Inflammatory macrophage (primary cell): ENCODE measurements at places on chromosomes 6 and 20.
A peak's percentile ranks its signal among the peaks of the same experiment; 100 is the strongest.

GRCh38 chr20:848193-848592 lies 14.7 kb downstream of the FAM110A start:
- no peak for DNase-seq

DNA sequence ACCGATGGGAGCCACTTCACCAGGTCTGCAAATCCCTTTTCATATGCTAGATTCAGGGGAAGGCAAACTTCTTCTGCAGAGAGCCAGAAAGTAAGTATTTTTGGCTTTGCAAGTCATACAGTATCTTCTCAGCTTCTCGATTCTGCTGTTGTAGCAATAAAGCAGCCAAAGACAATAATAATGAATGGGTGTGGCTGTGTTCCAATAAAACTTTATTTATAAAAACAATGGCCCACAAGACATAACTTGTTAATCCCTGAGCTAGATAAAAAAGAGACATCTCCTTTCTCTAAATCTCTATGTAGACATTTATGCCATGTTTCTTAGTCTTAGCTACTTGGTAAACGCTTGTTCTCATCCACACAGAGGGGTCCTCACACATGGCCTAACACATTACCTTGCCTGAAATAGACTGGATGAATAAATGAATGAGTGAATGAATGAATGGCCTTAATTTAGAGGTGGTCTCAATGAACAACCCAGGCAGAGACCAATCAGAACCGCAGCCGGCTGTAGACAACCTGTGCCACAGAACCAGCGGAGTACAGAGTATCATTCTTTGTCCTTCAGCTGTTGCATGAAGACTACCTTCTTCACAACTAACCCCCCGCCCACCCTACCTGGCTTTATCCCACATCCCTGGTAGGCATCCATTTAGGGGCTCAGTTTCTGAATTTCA lies 13.5 kb upstream of the PREX1 start:
- no peak for DNase-seq

DNA sequence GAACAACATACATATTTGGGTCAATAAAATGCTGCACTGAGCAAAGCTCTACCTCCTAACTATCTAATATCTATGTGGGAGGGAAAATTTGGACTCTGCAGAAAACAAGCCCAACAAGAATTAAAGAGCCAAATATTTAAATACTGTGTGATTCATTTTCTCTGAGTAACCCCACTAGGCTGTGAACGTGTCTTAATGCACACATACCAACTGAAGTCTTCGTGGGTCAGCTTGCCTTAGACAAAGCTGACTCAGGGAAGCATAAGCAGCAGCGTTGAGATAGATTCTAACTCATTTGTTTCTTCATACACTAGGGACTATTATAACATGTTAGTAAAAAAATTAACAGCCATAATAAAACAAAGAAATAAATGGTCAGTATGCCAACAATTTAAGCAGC lies 114.3 kb downstream of the GJA1 start:
- no peak for DNase-seq

- peak; percentile 47 for DNase-seq
Measured at GRCh38 chr20:49887251-49888211, 27.8 kb downstream of the SPATA2 start.

- no peak for DNase-seq
Measured at GRCh38 chr6:81148751-81149150, 603.7 kb downstream of the TENT5A start.

- DNase-seq = no peak
Measured at GRCh38 chr6:53846250-53846649, 51.4 kb downstream of the LRRC1 start.

- no peak for DNase-seq
Measured at GRCh38 chr20:19122395-19122794, 90.0 kb upstream of the SLC24A3 start.

- DNase-seq = no peak
Measured at GRCh38 chr6:42440778-42441696, 10.7 kb downstream of the TRERF1 start.

- DNase-seq = no peak
Measured at GRCh38 chr6:16789329-16790038, 28.2 kb upstream of the ATXN1 start.

- no peak for DNase-seq
Measured at GRCh38 chr6:36115412-36115811, 14.9 kb upstream of the MAPK13 start.

GRCh38 chr6:77987035-77987384 lies 334.2 kb downstream of the MEI4 start:
- no peak for DNase-seq

DNA sequence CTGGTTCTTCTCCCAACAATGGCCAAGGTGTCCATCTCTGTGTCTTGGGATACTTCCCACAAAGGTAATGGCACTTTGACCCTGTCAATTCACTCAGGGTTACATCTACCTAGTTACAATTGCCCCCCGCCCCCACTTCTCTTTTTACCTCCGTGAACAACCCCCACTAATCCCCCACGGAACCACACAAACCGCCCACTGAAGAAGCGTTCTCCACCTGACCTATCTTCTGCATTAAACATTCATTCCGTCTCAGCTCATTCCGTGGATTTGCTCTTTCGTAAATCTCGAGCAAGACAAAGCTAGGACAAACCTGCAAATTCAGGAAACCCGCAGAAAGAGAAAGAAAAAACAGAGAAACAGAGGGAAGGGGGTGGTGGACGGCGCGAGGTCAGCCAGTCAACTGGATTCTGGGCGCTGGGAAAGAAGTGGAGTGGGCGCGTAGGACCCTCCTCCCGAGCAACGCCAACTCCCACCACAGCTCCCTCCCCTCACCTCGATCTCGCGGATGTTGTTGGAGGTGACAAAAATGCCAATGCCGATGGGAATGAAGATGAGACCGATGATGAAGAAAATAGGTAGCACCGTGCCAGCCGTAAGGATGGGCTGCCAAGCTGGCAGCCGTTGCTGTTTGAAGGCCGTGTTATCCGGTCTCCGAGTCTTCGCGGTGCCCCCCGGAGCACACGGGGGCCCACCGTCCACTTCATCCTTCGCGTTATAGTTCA lies 523 bp downstream of the TMEM30A start:
- DNase-seq = peak; percentile 14

DNA sequence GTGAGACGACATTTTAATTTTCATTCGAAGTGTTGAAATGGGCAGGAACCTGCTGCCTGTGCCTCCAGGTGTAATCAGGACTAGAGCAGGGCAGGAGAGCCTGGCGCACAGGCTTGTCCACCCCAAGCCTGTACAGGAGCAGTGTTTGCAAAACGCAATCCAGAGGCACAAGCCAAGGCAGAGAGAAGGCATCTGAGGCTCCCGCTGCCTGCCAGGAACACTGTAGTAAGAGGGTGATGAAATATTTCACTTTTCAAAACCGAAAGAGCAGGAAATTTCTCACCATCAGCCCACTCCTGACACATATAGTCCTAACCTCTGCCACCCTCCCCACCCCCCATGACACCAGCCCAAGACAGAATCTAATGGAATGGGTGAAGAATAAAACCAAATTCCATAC lies 132.5 kb downstream of the RTN4IP1 start:
- peak; percentile 36 for DNase-seq

DNA sequence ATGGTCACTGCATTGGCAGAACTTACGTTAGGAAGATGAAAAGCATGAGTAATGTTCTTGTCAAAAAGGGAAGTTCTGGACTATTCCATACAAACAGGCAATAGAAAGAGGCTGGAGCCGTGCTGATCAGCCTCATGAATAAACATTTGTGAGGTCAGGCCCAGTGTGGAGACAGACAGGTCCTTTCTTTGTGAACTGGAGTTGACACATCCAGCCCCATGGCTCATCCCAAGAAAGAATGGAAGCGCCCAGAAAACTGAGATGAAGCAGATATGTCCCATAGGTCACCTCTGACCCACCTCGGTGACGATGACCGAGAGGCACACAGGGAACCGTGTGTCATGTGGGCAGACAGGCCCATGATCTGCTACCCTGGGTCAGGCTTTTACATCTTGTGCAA lies 276.0 kb upstream of the SGK1 start:
- peak; percentile 66 for DNase-seq

DNA sequence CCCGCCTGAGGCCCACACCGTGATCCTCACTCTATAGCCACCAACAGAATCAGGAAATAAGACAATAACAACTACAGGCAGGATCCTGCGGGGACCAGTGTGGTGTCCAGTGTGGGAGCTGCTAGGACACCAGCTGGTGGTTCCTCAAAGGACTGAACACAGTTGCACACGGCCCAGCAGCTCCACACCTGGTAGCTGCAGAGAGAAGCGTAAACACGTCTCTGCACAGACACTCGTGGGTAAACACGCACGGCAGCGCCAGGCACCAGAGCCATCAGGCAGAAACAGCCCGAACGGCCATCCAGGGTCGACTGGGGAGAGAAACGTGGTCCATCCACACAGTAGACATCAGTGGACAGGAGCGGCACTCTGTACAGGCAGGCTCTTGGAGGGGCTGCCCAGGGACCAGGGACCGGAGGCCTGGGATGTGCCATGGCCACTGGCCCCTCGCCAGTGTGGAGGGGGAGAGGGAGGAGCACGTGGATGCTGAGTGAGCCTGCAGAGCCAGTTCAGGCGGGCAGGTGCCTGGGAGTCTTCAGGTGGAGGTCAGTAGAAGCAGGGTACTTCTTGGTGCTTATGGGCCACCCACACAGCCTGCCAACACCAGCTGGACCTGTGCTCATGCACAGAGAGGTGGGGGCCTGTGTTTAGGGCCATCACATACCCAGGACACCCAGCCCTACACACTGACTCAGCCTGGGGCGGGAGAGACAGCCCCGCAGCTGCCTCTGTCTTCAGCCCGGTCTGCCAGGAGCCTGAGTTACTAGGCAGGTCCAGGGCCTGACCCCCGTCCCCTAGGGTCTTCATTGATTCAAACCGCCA lies 7.4 kb upstream of the LAMA5 start:
- no peak for DNase-seq

DNA sequence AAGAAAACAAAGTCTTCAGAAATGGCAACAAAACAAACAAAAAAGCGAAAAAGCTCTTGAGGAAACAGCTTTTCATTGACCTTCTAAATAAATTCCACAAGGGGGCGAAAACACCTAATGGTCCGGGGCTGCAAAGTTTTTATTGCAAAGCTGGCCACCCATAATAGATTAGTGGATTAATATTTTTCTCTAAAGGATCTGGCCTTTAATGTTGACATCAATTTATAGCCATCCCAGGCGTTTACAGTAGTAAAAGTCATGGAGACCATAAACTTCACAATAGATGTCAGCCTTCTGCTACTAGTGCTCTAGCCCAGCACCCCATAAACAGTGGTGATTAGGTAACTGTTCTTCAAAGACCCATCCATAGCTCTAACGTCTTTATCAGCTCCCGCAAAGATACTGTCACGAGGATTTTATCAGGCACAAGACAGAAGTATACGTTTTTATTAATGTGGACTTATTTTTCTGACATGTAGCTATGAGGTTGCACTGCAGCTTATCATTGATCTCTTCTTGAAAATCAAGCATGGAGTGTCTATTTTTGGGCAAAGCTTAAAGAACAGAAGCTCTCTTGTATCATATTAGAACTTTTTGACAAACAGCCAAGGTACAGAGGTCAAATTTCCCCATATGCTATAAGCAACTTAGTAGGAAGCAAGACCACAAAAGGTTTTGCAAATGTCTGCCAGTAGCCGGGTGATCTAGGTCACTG lies 4.7 kb downstream of the CITED2 start:
- peak; percentile 62 for DNase-seq

- DNase-seq = peak; percentile 5
Measured at GRCh38 chr6:148892247-148892646, 145.4 kb downstream of the UST start.

DNA sequence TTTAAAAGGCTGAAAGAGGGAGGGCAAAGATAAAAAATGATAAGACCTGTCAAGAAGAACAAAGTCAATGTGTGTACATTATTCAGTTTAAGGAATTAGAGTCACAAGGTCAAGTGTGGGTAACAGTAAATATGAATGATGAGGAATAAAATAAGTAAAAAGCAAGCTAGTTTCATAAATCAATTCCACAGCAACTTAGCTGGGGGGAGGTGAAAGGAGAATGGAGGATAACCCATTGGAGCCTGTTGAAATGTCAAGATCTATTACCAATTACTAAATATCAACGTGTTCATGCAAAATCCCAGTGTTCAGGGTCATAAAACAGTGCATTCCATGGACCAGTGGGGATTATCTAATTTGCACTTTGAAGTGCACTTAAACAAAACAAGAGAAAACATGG lies 242.9 kb downstream of the TBX18 start:
- DNase-seq = no peak

DNA sequence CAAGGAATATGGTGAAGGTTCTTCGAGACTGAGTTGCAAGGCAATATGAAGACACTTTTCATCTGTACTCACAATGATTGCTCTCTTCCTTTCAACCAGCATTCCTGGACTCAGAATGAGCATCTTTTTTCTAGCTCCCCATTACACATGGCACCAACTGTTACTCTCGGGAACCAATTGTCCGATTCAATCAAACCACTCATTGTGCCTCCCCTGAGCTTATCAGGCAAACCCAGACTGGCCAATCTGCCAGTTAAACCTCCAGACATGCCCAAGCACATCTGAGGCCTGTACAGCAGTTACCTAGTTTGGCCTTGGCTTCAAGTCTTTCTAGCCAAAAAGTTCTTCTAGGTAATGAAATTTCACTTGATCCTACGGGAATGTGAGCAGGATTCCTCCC lies 164.1 kb downstream of the ID4 start:
- no peak for DNase-seq

- no peak for DNase-seq
Measured at GRCh38 chr6:80196906-80197305, 90.4 kb downstream of the BCKDHB start.

DNA sequence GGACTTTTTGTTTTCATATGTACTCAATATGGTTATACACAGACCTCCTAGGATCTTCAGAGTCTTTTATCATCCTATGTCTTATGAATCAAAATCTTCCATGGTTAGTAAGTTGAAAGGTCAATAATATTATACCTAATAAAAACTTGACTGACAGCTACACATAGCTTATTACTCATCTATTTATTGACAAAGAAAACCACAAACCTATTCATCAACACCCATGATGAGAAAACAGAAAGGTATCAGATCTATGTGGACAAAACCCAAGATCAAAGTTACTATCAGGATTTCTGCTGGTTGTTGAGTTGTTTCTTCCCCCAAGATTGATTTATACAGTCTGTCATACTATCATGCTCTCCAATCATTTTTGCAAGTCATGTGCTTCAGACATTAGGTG lies 460.1 kb upstream of the MANEA start:
- no peak for DNase-seq

GRCh38 chr6:96468681-96469224 lies 52.9 kb upstream of the UFL1 start:
- no peak for DNase-seq

DNA sequence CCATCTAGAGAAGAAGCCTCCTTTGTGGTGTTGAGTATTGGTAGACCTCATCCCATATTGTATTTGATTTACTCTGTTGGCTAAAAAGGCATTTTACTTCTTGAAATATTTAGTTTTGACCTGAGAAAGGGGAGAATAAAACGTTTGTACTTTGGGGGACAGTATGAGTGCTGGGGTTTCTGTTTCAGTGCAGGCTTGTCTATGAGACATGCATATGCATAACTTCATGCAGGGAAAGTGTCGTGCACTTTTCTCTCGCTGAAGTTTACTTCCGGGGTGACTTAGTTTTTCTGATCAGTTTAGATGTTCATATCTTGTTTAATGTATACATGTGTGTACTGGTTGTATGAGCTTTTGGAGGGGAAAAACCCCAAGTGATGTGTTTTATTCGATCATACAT lies 59.5 kb downstream of the UTRN start:
- no peak for DNase-seq

- peak; percentile 66 for DNase-seq
Measured at GRCh38 chr6:35522660-35523658, 10.3 kb upstream of the TULP1 start.

GRCh38 chr20:33828967-33829560 lies 17.9 kb downstream of the CHMP4B start:
- no peak for DNase-seq
